ENCODE measurements at places on chromosomes 7 and 10.
A peak's percentile ranks its signal among the peaks of the same experiment; 100 is the strongest.

GRCh38 chr10:62130948-62131347 is 137.7 kb downstream of the RTKN2 start:
- DNase-seq, result no peak

DNA sequence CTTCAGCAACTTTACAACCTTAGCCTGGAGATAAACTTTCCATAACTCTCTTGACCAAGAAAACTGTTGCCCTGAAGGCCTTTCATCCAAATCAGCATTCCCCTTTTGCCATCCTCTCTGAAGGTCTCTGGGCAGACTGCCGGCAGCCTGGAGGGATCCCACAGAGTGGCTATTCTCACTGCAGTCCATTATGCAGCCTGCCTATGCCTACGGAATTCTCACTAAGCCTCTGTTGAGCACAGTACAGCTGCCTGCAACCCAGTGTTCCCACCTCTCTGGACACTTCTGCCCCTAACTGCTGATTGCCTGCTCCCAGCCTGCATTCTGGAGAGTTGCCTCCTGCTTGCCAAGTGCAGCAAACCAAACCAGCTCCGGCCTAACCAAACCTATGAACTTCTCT is 548.9 kb upstream of the STEAP1 start:
- DNase-seq, result no peak

DNA sequence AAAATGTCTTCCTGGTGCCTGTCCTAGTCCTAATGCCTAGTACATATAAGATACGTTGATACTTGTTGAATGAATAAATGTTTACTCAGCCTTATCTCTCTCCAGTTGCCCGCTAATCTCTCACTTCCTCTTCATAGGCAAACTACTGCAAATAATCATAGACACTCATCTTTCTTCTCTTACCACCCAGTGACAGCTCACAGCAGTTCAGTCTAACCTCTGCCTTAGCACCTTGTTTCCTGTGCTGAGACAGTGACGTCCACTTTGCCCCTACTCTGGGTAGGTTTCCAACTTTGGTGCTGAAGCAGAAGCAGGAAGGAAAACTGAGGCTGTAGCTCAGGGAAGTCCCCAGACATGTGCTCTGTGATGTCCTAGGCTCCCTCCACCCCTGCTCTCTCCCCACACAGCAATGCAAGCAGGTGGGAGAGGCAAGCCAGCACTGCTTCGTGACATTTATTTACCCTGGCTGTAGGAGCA is 45.5 kb upstream of the RHOBTB1 start:
- no peak for DNase-seq

- DNase-seq, result no peak
Observed at GRCh38 chr7:11911900-11912299, 79.9 kb upstream of the THSD7A start.

- no peak for DNase-seq
Observed at GRCh38 chr7:105245398-105246114, 143.2 kb downstream of the SRPK2 start.

GRCh38 chr7:37251222-37251621 is 197.4 kb downstream of the ELMO1 start:
- DNase-seq, result no peak

DNA sequence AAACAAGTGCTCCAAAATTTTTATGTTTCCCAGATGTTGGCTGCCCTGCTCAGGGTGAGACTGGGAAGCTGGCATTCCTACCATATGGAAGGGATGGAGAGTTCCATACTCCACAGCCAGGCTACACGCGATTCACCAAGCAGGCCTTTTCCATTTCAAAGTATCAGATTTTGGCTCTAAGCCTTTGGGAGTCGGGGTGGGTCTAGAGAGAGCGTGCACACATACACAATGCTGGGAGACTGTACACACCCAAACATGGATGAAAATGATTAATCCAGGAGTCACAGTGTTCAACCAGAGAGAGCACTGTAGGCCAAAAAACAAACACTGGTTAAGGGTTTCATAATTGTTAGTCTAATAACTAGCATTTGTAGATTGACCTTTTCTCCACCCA is 295.0 kb downstream of the BICC1 start:
- DNase-seq, result no peak

DNA sequence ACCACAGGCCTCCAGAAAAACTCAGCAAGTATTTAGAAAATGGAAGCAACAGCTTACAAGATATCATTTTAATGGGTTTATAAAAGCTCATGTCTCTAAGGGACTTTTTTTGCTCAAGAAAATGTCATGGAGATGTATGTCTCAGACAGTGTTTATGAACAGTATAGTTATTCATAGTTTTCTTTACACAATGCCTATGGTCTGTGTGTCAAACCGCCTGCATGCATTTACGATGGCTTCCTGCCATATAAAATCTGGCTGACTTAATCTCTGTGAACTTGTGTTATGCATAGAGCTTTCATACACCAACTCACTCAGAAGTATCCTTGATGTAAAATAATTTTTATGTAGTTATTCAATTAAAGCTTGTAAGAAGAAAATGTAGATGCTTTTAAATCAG is 1314.2 kb upstream of the LRRTM3 start:
- DNase-seq, result no peak

- no peak for DNase-seq
Observed at GRCh38 chr10:91164520-91165065, 55.9 kb upstream of the PCGF5 start.

- DNase-seq, result no peak
Observed at GRCh38 chr7:127391591-127392181, 822 bp downstream of the ZNF800 start.

DNA sequence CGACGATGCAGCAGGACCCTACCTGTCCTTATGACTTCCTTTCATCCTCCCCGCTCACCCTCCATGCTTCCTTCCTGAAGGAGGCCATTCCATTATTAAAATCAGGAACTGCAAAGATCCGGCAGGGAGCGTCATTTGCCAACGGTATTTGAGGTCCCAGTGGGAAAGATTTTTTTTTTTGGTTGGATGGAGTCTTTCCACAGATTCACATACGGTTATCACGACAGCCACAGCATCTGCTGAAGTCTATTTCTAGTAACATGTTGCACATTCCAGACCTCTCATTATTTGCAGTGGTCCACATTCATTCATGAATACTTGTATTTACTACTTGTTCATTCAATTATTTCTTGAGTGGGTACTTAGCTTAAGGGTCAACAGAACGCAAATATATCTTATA is 94.7 kb upstream of the LYZL2 start:
- no peak for DNase-seq

- DNase-seq, result no peak
Observed at GRCh38 chr7:23450518-23450917, 19.8 kb downstream of the IGF2BP3 start.

- no peak for DNase-seq
Observed at GRCh38 chr10:22824984-22825383, 102.9 kb upstream of the ARMC3 start.

- DNase-seq, result no peak
Observed at GRCh38 chr10:77386838-77387237, 250.8 kb downstream of the KCNMA1 start.

GRCh38 chr7:4174451-4174850 is 507.6 kb upstream of the FOXK1 start:
- no peak for DNase-seq

DNA sequence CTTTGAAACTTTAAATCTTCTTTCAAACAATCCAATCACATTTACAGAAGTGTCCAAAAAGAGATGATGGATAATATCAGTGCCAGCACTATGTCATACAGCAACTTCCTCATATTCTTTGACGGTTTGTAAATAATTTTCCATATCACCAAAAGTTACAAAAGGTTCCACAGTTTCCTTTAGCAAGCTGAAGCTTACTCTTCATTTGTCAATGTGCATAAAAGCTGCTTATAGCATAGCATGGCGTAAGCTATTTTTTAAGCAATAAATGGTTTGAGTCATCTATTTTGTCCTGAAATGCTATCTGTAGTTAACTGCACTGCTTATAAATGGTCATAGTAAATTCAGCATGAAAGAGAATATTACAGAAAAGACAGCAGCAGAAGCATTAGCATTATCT is 95.1 kb downstream of the ETV1 start:
- DNase-seq, result no peak

DNA sequence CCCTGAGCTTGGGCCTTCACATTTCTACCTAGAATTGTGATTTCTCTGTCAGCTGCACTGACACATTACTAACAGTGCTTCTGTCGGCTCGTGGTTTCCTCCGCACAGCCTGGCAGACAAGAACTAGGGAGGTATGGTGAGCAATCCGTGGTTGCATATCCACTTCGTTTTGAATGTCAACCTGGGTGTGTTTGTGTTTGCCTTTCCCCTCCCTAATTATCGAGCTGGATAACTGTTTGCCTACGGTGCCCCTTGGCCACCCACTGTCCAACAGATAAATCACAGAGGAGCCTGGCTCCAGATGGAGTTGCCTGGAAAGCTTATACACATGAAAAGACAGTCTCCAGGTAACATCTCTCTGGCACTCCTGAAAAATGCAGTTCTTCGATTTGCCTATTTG is 228.8 kb downstream of the TRIL start:
- no peak for DNase-seq

GRCh38 chr7:71615017-71615416 is 483.1 kb downstream of the GALNT17 start:
- DNase-seq, result no peak

- DNase-seq, result no peak
Observed at GRCh38 chr7:81298951-81299666, 380.3 kb upstream of the SEMA3C start.

GRCh38 chr10:128287921-128288320 is 161.7 kb upstream of the MKI67 start:
- no peak for DNase-seq

DNA sequence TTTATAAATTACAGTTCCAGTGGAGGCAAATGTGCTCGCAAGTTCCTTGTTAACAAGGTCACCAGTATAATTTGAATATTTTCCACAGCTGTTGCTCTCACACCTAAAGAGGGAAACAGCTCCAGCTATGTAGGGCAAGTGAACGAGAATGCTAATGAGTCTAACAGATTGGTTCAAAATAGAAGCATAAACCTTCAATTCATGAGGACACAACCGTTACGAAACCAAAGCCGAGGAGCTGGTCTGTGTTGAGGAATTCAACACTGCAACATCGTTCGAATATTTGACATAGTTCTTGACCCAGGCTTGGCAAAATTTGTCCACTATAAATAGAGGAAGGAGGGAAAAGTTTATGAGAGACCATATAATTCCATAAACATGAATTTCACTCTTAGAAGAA is 161.3 kb downstream of the KLF6 start:
- no peak for DNase-seq

- no peak for DNase-seq
Observed at GRCh38 chr10:30818010-30818660, 188.6 kb upstream of the LYZL2 start.

GRCh38 chr10:14311206-14311957 is 19.3 kb downstream of the FRMD4A start:
- no peak for DNase-seq

GRCh38 chr7:88281749-88282148 is 24.9 kb downstream of the STEAP4 start:
- no peak for DNase-seq

DNA sequence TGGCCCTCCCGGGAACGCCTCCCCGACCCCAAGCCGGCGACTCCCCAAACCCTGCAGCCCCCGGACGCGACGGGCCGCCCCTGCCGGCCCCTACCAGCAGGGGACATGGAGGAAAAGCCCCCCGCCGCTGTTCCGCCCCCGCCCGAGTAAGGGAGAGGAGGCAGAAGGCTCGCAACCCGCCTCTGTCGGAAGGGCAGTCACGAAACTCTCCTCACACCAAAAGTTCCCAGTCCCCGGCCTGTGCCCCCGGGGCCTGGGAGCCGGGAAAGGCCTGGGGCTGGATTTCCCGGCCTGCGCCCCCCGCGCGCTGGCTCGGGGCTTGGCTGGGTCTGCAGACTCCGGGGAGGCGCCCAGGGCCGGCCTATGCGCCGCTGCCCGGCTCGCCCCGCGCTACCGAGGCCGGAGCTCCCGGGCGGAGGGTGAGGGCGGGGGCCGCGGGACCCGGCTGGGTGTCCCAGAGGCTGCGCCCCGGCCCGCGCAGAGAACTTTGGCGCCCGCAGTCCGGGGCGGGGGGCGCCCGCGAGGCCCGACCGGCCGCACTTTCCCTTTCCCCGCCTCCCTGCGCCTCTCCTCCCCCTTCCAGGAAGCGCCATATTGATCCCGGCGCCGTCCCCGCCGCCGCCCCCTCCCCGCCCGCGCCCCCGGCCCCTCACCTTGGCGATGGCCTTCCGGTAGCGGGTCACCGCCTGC is 728 bp downstream of the PARD3 start:
- DNase-seq, result no peak

- DNase-seq, result no peak
Observed at GRCh38 chr7:25272265-25272664, 44.0 kb upstream of the NPVF start.

- DNase-seq, result no peak
Observed at GRCh38 chr10:3477683-3478082, 305.1 kb upstream of the PITRM1 start.

- no peak for DNase-seq
Observed at GRCh38 chr10:123150986-123151736, 3.0 kb upstream of the BUB3 start.

- no peak for DNase-seq
Observed at GRCh38 chr7:42479816-42480633, 243.0 kb upstream of the GLI3 start.

- DNase-seq, result no peak
Observed at GRCh38 chr10:33127622-33128021, 169.6 kb upstream of the ITGB1 start.

GRCh38 chr7:25854608-25855497 is 297.1 kb upstream of the NFE2L3 start:
- DNase-seq, result peak; percentile 96

DNA sequence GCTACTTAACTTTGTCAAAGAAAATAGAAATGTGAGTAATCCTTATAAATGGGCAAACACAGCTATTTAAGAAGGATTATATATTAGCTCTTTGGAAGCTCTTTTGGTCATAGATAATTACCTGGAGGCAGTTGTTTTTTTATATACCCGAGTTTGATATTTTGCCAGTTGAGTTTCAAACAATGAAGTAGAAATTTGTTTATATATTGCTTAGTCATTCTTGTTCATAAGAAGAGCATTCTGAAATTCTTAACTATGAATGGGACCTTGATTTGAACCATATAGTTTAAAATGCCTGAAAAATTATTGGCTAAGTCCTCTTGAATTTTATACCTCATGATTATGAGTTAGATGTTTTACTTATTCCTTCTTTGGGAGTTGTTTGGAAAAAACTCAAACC is 36.4 kb downstream of the MINPP1 start:
- no peak for DNase-seq

DNA sequence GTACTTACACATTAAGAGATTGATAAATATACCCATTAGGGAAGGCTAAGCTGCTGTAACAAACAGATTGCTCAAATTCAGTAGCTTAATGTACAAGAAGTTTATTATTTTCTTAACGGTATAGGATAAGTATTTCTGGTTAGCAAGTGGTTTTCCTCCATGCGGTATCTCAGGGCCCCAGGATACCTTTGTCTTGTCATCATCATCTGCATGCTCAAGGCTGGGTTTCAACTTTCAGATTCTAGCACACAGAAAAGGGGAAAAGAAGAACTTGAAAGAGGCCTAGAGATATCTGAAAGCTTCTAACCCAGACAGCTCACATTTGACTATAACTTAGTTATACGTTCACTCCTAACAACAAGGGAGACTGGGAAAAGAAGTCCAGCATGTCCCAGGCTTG is 11.8 kb upstream of the GALNT17 start:
- DNase-seq, result no peak

Data from NCI-H1930 (cell line).